ENCODE measurements at places on chromosomes 3 and 15.

DNA sequence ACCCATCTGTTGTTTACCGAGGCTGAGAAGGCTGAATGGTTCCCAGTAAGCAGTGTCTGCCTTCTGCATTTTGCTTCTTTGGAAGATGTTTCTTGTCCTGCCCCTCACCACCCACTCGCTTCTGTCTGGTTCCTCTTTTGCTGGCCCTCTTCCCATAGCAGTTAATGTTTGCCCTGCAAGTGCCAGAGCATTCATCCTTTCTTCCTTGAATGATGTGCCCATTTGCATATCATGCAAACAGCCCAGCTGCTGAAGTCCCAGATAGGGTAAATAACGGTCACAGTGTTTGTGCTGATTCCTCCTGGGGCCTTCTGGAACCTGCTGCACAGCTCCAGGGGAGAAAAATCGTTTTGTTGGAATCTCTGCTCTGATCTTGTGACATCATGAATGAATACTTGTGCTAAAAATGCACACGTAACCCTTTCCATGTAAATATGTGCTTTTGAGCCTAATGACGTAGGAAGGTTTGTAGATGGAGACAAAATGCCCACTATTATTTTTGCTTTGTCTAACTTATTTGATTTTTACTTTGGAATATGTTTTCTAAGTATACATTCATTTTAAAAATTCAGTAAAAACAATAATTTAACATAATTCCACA, 381.0 kb downstream of the SOX2 start:
- DNase-seq = no peak

GRCh38 chr3:102038477-102039142, 189.3 kb downstream of the NFKBIZ start:
- no peak for DNase-seq

DNA sequence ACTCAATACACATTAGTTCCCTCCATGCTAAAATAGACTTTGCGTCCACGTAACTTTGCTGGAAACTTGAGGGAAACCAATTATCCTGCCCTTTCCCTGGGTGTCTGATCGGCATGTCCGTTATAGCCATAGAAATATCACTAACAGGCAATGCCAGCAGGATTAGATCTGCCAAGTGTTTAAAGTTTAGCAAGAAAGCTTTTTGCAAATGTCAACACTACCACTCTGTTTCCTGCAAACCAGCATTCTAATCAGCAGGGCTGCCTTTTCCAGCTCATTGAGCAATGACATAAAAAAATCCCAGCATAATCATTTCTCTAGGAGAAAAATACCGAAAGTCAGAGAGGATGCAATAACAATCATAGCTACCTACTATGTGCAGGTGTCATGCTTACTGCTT, 60.9 kb downstream of the NOX5 start:
- DNase-seq = no peak

DNA sequence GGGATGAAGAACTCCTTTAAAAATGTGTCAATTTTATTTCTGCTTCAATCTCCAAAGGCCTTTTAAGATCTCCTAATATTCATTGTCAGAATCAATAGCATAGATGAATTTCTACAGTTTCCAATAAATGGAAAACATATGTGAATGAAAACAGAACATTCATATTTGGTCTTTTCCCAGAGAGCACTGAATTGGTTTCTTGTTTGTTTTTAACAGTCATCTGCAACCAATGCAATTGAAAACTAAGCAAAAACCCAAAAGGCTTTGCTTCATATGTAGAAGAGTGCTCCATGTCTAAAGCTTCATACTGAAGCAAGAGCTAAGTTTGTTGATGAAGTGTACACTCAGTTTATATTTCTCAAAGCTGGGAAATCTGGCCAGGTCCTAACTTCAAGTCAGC, 426.5 kb upstream of the CDIN1 start:
- no peak for DNase-seq

- no peak for DNase-seq
Observed at GRCh38 chr3:50170689-50171088, 15.6 kb downstream of the SEMA3F start.

GRCh38 chr3:50890688-50891344, 216.1 kb downstream of the DOCK3 start:
- no peak for DNase-seq

- DNase-seq = no peak
Observed at GRCh38 chr3:98545940-98546339, 14.2 kb downstream of the GPR15 start.

- no peak for DNase-seq
Observed at GRCh38 chr3:49793486-49794085, 6.1 kb downstream of the CDHR4 start.

DNA sequence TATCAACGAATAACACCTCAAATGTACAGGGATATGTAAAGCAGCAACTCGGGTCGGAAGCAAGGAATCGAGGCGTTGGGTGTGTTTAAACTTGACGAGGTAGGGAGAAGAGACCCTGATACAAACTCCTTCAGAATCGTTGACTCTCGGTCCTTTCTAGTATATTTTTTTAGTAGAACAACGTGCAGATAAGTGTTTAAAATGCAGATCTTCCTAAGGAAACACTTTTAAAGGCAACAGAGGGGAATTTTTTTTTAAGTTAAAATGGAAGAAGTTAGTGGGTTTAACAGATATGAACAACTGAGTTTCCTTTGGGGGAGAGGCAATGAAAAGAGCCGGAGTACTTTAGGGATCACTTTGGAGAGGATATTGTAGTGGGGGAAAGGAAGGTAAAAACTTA, 1.1 kb upstream of the KPNA4 start:
- no peak for DNase-seq

Measured in activated T-cell treated with anti-CD3 and anti-CD28 coated beads, Interleukin-2, amount 50 U/mL, for 4 hours (primary cell).